ENCODE measurements at places on chromosomes 1 and 21.

- no peak for DNase-seq
These were observed 921.9 kb downstream of the ADGRL2 start for GRCh38 chr1:82722608-82723007.

GRCh38 chr1:243686159-243686558 is 163.9 kb downstream of the AKT3 start:
- no peak for DNase-seq

DNA sequence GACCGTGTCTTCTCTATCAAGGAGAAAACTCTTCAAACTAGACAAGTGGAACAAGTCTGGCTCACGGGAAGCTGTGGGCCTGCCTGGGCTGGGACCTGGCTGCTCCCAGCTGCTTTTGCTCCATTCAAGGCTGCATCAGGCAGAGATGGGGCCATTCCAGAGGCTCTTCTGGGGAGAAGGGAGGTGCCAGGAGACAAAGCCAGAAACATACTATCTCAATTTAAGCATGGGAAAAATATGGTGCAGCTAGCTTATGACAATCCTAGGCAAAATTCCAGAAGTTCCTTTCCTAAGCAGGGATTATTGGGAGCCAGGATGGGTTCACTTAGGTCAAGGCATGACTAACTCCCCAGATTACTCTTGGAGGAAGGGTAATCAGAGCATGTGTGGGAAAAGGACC is 90.8 kb upstream of the SLC2A1 start:
- no peak for DNase-seq

GRCh38 chr1:103547840-103548239 is 22.3 kb downstream of the RNPC3 start:
- DNase-seq: no peak

- DNase-seq: no peak
These were observed 159.5 kb downstream of the RRAGC start for GRCh38 chr1:38700077-38700470.

DNA sequence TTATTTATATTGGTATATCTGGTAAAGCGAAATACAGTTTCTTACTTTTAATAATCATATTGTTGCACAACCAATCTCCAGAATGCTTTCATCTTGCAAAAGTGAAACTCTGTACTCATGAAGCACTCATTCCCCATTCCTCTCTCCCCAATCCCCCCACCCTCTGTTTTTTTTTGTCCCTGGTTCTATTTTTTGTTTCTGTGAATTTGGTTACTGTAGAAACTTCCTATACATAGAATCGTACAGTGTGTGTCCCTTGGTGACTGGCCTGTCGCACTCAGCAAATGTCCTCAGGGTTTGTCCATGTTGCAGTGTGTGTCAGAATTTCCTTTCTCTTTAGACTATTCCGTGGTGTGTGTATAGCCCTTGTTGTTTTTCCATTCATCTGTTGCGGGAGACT is 7.9 kb upstream of the NLRP3 start:
- DNase-seq: no peak

DNA sequence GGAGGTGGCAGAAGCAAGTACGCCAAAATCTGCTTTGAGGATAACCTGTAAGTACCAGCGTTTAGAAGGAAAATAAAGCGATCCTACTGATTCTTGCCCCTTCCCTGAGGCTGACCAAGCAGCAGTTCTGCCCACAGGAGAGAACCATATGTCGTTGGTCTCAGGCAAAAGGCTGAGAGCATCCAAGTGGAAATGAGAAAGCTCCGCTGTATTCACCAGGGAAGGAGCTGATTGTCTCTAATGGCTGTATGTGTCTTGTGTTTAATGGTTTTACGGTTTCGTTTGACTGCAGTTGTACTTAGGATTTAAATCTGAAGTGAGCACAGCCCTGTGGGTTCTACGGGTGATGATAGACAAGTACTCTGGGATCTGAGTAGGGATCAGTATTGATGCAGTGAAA is 21.9 kb downstream of the FAM3B start:
- no peak for DNase-seq

DNA sequence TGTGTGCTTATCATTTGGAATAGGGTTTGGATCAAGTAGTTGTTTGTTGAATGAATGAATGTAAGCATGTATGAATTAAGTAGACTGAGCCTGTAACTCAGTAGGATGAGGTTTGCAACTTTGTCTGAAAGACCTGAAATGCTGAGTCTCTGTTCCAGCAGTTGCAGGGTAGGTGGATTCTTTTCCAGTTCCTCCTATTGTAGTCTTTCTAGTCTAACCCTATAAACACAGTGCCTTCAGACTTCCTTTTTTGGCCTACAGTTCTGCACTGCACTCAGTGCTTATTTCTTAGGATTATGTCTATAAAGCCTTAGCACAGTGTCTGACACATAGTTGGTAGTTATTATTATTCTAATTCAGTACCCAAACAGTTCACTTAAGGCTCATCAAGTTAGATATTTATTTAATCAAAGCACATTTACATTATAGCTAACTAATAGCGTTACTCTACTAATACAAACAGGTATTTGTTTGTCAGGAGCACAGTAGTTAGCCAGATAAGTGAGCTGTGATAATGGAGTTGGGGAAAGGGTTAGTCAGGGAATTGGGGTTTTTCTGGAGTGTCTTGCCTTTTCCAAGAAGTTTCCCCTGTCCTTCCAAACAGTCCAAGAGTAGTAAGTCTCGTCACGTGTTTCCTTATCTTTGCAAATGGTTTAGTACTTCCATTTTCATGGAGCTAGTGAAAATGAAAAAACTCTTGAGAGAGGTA is 45.0 kb downstream of the ABCD3 start:
- DNase-seq: no peak

DNA sequence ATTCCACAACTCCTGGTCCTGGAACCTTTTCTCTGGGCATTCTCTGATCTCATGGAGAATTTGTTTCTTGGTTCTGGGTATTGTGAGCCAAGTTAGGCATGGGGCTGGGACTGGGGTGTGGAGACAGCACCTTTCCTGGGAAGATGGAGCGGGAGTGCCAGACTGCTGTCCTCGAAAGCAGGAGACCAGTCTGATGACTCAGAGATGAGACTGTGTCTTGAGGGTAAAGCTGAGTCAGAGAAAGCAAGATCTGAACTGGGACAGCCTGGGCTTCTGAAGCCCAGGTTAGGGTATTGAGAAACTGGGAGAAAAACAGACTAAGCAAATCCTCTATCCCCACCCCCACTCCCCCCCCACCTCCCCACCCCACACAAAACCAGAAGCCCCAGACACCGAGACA is 2.2 kb upstream of the KANK4 start:
- no peak for DNase-seq
